ENCODE measurements at places on chromosomes 5 and 9.

DNA sequence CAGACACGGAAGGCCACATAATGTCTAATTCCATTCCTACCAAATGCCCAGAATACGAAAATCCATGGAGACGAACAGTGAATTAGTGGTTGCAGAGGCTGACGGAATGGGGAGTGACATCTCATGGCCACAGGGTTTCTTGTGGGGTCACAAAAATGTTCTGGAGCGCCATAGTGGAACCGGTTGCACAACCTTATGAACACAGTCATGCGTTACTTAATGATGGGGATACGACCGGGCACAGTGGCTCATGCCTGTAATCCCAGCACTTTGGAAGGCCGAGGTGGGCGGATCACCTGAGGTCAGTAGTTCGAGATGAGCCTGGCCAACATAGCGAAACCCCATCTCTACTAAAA is 26.0 kb upstream of the TTLL11 start:
- DNase-seq, result no peak

GRCh38 chr9:1083325-1083913 is 33.3 kb downstream of the DMRT2 start:
- no peak for DNase-seq

DNA sequence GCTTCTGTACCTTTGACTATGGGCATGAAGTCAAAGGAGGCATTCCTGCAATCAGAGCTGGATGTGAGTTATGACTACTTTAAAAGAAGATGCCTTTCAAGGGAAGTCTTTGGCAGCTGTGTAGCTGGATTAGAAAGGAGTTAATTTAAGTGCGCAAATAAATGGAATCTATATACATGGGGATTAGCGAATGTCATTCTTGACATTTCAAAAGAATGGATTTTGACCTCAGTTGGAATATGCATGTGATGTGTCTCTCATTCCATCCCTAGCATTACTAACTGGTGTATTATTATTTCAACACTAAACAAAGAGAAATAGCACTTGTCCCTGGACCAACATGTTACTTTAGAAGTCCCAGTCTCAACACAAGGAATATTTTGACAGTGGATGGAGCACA is 359.6 kb upstream of the SLC24A2 start:
- no peak for DNase-seq

GRCh38 chr5:117568622-117569021 is 994.0 kb upstream of the SEMA6A start:
- DNase-seq, result peak; percentile 1

DNA sequence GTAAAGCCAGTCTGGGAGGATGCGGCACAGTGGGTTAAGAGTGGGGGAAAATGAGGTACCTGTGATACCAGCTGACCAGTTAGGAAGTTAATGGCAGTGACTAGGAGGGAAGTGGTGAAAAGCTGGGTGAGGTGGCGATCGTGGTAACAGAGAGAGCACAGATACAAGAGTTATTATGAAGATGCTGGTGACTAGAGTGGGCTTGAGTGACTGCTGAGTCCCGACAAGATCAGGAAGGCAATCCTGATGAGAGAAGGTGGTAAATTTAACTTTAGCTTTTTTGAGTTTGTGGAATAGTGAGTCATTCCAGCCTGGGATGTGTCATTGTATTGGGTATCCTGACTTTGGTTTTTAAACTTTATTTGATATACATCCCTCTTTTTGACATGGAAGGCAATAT is 38.8 kb downstream of the CMYA5 start:
- DNase-seq, result no peak

DNA sequence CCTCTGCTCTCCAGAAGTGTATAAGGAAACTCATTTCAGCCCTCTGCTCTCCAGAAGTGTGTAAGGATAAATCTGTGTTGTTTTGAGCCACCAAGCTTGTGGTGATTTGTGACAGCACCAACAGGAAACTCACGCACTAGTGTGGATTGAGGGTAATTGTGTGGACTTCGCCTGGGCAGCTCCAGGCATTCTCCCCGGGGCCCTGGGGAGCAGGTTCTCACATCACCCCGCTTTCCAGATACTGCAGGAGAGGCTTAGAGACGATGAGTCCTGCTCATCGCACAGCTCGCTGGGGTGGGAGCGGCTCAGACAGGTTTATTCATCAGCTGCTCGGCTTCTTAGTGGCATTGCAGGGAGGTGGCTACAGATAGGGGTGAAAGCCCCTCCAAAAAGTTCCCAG is 38.4 kb upstream of the RNF130 start:
- DNase-seq, result no peak

DNA sequence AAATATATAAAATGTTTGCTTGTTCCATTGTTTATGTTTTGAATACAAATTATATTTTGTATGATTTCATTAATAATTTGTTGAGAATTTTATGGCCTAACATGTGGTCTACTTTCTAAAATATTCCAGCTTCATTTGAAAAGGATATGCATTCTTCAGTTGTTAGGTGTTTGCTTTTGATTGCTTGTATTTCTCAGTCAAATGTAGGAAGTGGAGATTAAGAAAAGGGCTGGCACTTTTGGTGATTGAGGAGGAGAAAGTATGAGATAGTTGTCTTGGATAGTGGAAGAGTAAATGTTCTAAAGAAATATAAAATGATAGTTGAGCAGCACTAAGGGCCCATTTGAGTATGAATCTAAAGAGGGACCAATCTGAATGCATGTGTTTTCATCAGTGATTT is 23.1 kb downstream of the JAK2 start:
- peak; percentile 29 for DNase-seq

GRCh38 chr5:36696059-36696673 is 89.8 kb downstream of the SLC1A3 start:
- DNase-seq, result peak; percentile 70

DNA sequence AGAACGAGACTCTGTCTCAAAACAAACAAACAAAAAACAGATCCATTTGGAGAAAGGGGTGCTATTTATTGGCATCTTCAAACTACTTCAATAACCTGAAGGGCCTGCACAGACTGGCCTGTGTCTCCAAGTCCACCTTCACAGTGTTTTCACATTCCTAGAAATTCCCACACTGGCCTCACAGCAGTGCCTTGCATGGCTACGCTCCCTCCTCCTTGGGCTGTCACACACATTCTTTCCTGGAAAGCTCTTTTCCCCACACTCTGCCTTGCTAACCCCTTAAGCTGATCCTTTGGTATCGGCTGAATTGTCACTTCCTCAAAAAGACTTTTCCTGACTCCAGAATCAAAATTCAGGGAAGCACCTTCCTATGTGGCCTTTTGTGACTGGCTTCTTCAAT is 19.8 kb downstream of the FAM151B start:
- no peak for DNase-seq

- no peak for DNase-seq
Observed at GRCh38 chr9:83384214-83384613, 154.0 kb downstream of the FRMD3 start.

DNA sequence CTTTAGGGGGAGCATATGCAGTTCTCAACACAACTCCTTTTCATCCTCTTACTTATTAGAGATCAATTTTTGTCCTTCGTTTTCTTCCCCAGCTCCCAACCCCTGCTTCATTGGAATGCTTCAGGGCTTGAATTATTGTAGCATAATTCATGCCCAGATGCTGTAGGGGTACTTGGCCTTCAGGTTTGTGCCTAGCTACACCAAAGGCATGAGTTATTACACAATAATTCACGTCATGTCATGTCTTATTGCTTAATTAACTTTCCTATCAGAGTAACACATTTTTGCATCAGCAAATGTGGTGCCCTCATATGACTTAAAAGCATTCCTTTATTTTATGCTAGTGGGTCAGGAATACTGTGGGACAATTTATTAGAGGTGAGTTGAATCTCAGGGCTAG is 507.2 kb downstream of the NFIB start:
- no peak for DNase-seq

DNA sequence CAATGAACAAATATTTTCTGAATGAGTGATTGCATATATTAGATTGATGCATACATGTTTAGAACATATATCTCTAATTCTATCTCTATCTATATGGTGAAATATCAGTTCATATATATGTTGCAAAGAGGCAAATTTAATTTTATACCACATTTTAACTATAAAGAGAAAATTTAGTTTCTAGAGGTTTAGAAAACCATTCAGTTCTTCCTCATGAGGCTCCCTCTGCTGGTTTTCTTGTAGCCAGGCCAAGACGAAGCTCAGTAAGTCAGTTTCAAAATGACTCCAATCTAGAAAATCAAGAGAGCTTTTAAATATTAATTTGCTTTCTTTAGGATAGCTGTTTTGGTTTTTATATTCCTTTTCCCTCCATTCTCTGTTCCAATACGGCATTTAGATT is 312.1 kb downstream of the TMEM232 start:
- DNase-seq, result peak; percentile 19

DNA sequence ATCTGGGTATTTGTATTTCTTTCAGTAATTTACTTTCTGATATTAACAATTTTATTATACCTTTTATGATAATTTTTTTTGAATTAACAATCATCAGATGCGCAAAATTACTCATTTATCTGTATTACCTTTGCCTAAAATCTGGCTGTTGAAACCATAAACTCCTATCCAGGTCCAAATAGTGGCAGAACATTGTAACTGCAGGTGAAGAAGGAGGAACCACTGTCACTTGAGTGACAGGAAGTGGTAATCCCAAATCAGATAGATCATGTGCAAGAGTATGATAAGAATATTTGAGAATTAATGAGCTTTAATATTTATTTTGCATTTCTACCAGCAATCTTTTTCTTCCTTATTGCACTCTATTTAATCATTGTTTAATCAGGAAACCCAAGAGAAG is 139.3 kb upstream of the TLE4 start:
- no peak for DNase-seq

DNA sequence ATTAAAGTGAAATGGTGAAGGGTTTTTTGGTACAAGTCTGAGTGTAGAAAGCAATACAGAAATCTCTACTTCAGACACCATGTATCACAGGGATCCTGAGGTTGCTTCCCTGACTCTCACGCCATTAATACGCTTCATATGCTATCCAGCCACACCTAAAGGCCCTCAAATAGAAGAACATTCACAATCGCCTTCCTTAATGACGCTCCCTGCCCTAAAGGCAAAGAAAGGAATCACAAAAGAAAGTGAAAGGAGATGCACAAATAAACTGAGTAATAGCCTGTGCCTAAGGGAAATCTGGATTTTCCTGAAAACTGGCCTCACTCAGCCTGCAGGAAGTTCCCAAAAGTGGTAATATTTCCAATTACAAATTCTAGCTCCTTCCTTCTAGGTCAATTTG is 1002.7 kb upstream of the DMAC1 start:
- no peak for DNase-seq

DNA sequence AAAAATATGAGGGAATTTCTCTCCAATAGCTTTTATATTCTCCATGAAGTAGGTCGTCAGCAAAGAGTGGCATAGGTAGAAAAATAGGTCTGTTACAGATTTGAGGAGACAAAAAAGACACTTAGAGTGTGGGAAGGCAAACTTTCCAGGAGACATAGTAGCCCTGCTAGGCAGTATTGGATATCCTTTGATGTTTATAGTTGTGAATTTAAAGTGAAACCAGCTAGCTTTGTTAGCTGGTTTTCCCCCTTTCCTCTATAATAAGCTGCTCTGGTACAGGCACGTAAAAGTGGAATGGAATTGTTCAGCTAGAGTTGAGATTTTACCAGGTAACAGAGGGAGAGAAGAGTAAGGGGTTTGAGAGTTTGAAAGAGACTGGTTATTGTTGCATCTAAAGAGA is 17.1 kb upstream of the APC start:
- no peak for DNase-seq

DNA sequence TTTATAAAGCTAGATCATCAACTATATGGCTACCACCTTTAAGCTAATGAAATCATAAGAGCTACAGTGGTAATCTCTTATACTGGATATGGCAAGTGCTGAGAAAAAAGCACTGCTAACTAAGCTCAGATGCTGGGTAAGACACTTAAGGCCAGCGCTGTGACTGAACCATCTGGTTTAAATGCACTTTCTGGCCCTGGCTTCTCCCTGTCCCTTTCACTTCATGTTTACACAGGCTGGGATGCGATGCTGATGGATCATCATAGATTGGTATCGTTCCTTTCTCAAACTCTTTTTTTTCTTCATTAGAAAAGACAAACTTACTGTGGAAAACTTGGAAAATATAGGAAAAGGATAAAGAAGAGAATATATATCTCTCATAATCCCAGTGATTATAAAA is 52.3 kb downstream of the KIF24 start:
- DNase-seq, result no peak

DNA sequence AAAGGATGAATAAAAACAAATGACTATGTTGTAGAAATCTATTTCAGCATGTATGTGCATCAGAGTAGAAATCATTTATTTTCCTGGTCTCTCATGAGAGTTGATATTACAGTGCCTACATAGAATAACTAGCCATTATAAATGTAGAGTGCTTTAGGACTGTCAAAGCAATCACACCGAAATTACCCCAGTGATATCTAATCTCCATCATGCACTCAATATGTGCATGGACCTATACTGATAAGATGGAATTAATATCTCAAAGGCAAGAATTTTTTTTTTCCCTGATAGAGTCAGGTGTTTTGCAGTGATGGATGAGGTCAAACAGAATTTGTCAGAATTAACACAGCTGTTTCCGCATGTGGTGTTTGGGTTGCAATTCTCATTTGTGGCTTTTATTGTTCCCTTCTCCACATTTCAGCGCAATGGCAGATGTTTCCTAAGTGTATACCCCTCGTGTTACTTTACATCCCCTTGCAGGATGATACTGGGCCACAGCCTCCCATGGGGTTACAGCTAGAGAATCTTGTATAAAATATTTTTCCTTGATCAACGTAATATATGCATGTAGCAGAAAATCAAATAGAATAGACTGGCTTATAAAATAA is 298.8 kb downstream of the RASEF start:
- DNase-seq, result no peak

GRCh38 chr9:96515621-96516470 is 65.9 kb downstream of the HABP4 start:
- peak; percentile 64 for DNase-seq

DNA sequence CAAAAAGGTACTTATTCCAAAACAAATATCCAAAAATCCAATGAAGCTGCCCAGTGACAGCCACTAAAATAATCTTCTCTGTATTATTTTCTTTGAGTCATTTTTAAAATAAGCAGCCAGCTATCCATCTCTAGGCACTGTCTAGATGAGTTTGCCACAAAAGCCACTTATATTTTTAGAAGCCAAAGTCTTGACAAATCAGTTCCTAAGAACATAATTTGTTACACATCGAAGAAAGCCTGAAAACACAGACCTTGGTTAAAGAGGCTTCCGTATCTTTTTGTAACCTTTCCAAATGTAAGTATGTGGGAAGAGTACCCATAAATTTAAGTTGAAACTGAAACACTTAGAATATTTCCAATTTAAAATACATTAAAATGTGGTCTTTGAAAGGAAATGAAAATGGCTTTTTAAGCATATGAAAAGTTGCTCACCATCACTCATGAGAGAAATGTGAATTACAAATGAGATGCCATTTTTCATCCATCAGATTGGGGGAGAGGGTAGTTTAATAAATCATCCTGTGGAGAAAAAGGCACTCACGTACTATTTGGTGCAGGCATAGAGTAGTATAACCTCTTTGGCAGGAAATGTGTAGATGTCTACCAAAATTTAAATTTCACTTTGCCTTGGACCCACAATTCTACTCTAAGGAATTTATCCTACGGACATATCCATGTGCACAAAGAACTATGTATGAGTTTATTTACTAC is 180.4 kb downstream of the MLLT3 start:
- peak; percentile 76 for DNase-seq
